ENCODE measurements at places on chromosomes 1 and 21.
A peak's percentile ranks its signal among the peaks of the same experiment; 100 is the strongest.

- no peak for DNase-seq
Observed at GRCh38 chr1:223029985-223030769, 112.9 kb downstream of the TLR5 start.

GRCh38 chr1:7366955-7367665 lies 404.0 kb upstream of the VAMP3 start:
- peak; percentile 44 for DNase-seq

GRCh38 chr1:1602968-1603506 lies 3.1 kb upstream of the FNDC10 start:
- DNase-seq: no peak

- no peak for DNase-seq
Observed at GRCh38 chr21:38486706-38487105, 11.6 kb downstream of the ERG start.

DNA sequence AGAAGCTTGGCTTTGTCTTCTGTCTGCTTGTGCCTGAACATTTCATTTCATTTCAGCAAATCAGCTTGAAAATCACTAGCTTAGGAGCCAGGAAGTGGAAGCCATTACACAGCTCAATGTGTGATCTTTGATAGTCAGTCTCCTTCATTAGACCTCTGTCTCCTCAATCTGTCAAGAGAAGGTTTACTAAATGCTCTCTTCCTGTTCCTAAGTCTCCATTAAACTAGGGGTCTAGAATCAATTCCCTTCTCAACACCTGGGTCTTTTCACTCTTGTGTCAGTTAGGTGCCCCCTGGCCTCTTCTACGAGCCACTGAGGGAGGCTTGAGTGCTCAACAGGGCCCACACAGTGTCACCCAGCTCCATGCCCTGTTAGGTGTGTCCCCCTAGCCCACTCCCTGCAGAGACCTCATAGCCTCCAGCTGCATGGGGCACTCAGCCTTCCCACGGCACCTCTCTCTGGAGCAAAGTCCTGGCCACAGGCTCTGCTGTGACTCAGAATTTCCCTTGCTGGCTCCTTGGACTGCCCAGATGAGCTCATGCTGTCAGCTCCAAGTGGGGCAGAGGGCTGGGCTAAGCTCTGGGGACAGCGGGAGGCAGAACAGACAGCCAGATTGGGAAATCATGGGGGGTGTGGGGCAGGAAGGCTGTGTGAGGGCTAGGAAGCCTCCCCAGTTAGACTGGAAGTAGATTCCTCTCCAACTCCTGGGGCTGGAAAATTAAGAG lies 115.7 kb upstream of the IPO9 start:
- no peak for DNase-seq

All from NCI-H1436 treated with DMSO at 0.1 percent for 48 hours (cell line).